Activated naive CD4-positive, alpha-beta T cell treated with anti-CD3 and anti-CD28 coated beads, Interleukin-2, amount 50 U/mL, for 72 hours (primary cell): ENCODE measurements at places on chromosomes 4 and X. TPM values are rescaled to one million over a fixed set of nuclear protein-coding genes. Genes with fewer than 3 reads are reported as not detected.
A peak's percentile ranks its signal among the peaks of the same experiment; 100 is the strongest.

GRCh38 chrX:37776283-37776986 is 3.4 kb upstream of the CYBB start:
- DNase-seq = peak; percentile 14

GRCh38 chr4:154164931-154165839 is 326.4 kb downstream of the DCHS2 start:
- DNase-seq = no peak

- peak; percentile 5 for DNase-seq
These were observed 652 bp downstream of the COL25A1 start for GRCh38 chr4:109301651-109302360.

GRCh38 chrX:52509916-52510315 is 6.9 kb downstream of the XAGE1B start:
- DNase-seq = no peak

GRCh38 chr4:109675181-109675580 is 28.1 kb downstream of the CASP6 start:
- DNase-seq = no peak

DNA sequence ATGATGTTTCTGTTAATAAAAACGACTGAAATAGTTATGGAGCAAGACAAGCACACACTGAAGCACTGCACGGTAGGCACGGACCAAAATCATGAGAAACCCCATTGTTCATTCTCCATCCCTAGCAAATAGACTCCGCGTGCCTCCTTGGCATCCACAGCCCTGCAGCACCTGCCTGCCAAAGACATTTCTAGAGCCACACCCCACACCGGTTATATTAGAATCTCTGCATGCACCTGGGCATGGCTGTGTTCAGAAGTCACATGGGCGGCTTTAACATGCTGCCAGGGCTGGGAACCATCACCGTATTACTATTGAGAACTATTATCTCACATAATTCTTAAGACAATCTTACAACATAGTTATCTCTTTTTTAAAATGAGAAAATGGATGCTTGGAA is 5.9 kb downstream of the PDLIM3 start:
- no peak for DNase-seq

- no peak for DNase-seq
These were observed 42.9 kb upstream of the CYP4V2 start for GRCh38 chr4:186148336-186148975.

DNA sequence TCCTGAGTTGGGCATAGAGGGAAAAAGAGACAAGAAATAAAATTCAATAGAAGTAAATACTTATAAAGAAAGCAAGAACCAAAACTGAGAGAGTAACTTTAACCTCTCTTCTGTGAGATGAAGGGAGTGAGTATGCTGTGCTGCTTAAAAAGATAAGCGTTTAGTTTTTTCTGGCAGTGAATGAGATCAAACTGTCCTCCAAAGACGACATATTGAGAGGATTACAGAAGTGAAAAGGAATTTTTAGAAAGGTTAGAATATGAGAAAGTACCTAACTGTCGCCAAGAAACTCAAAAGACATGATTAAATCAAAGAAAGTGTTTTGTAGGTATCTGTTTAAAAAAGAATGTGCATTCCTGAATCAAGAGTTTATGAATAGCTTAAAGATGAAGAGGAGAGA is 16.0 kb downstream of the GAB1 start:
- DNase-seq = no peak

- no peak for DNase-seq
These were observed 40.8 kb upstream of the STX18 start for GRCh38 chr4:4582653-4583052.

DNA sequence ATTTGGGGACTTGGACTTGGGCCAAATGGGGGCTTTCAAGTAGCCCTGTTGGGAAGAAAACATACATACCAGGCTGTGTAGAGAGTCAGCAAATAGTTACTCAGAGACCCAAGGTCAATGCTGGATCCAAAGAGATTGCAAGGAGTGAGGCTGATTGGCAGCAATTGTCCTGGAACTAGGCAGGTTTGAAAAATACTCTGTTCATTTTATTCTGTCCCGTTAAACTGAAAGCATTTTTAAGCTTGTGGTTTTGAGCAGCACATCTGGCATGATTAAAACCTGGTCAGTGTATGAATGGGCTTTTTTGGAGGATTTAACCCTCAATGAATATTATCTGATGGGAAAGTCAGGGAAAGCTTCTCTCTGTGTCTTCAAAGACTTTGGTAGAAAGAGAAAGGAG is 294.3 kb upstream of the BOD1L1 start:
- DNase-seq = no peak

DNA sequence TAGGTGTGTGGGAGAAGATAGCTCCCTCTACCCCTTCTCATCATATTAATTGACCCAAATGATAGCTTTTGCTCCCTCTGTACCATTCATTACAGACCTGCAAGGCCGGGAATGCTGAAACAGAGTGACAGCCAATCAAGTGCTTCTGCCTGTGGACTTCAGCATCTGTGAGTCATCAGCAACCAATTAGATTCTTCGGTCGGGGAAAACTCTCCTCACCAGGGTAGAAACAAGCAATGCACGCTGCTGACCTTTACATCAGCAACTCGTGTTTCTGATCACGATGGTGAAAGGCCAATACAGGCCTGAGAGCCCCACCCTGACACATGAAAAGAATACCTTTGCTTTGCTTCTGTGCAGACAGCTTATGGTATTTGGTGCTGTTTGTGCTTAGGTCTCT is 347.2 kb upstream of the DDX53 start:
- no peak for DNase-seq

DNA sequence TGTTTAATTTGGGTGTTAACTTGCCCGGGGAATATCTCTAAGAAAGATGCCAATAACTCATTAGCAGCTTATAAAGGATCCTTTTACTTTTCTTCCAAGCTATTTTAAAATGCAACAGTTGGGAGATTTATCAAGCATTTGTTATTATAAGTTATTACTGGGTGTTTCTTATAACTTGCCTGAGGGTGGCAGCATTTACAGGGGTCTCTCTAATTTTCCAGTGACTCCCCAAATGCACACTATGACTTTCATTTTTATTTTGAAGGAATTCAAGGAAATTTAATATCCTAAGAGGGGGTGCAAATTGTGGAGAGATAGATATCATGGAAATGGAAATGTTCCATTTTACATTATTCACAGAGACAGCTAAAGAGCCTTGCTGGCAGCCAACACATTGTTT is 138.0 kb downstream of the PDGFRA start:
- DNase-seq = no peak

DNA sequence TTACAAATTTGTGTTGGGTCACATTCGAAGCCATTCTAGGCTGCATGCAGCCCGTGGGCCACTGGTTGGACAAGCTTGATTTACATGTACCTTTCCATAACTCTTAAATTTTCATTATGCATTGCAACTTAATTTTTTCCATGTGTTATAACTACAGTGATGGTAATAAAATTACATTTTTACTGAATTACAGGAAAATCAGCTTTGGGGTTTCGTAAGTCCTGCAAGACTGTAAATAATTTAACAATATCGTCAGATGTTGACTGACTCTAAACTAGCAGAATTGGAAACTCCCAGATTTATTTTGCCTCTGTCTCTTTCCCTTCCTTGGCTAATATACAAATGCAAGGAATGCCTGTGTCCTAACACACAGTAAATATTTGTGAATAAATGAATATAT is 88.0 kb upstream of the RAPGEF2 start:
- DNase-seq = no peak

DNA sequence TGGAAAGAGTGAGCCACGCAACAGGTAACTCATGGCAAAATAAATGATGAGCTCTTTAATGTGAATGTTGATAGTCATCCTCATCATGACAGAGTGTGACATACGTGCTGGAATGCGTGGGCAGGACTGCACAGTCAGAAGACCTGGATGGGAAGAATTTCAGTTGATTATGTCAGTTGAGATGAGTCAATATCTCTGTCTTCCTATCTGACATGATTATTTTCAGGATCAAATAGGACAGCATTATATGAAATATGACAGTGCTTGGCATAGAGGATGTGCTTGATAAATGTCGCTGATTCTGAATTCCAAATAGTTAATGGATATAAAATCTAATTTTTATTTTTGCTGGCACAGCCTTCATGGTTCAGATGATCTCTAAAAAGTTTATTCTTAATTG is 95.1 kb downstream of the IL15 start:
- no peak for DNase-seq

- no peak for DNase-seq
These were observed 5.8 kb downstream of the CCNQ start for GRCh38 chrX:153592966-153593688.

- no peak for DNase-seq
These were observed 54.4 kb downstream of the PCDH19 start for GRCh38 chrX:100355680-100356079.

GRCh38 chr4:186840222-186840701 is 116.6 kb upstream of the FAT1 start:
- no peak for DNase-seq

GRCh38 chr4:10701702-10702460 is 17.3 kb upstream of the CLNK start:
- no peak for DNase-seq

DNA sequence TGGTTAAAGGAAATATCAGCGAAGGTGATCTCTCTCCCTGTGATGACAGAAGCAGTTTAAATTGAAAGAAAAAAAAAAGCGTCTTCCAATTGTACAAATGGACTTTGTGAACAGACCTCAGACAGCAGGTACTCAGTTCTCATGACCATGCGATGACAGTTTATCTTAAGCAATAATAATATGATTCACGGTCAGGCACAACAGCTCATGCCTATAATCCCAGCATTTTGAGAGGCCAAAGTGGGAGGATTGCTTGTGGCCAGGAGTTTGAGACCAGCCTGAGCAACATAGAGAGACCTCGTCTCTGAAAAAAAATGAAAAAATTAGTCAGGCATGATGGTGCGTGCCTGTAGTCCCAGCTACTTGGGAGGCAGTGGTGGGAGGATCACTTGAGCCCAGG is 51.0 kb downstream of the RELL1 start:
- no peak for DNase-seq

DNA sequence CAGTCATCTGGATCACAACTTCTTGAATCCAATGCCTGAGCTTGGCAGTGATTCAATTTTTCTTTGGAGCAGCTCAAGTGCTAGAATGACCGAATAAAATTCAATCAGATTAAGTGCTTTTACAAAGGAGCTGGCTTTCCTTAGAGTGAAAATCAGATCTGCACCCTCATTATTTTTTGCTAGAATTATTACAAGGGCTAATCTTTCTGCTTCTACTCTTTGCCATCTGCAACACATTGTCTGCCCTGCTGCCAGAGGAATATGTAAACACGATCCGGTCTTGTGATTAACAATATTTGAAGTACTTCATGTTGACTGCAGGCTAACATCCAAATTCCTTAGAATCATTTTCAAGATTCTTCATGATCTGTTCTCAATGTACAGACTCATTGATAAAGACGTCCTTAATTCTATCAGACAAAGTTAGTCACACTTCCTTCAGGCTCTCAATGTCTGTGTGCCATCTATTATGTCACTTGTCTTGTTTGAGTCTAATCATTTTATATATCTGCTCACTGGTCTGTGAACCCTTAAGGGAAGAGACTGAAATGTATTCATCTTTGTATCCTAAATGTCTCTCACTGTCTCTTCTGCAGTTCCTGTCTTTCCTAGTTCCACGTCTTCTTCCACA is 531.2 kb downstream of the GALNTL6 start:
- no peak for DNase-seq

- no peak for DNase-seq
These were observed 182.9 kb upstream of the PBDC1 start for GRCh38 chrX:75989806-75990590.

GRCh38 chr4:17664755-17665154 is 50.3 kb downstream of the MED28 start:
- no peak for DNase-seq

GRCh38 chr4:94298725-94299252 is 43.8 kb downstream of the HPGDS start:
- no peak for DNase-seq

DNA sequence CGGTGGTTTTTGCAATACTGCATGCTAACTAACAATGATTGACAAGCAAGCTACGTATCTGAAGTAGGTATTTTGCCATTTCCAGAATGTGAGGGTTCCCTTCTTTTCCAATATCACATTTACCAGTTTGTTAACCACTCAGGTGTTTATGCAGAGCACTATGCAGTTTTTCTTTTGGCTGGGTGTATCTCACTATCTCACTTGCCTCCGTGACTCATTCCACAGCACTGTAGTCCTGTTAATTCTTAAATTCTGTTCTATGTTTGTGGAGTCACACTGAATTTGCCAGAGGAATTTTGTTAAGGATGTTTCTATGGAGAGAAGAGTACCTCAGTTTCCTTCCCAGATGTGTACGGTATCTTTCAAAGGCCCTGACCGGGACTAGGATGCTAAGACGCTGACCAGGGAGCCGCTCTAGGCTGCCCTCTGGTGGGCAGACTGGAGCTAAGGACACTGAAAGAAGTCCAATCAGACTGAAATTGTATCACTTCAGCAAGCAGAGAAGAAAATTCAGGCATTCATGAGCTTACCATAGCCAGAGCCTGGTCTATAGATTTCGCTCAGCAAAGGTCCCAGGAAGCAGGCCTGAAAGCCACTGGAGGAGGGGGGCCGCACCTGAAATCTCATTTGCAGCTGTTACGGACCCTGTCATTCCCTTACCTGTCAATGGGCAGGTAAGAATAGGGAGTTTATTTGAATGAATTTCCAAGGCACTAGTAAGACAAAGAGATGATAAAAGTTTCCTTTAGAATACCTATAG is 388.4 kb upstream of the SPOCK3 start:
- peak; percentile 53 for DNase-seq

DNA sequence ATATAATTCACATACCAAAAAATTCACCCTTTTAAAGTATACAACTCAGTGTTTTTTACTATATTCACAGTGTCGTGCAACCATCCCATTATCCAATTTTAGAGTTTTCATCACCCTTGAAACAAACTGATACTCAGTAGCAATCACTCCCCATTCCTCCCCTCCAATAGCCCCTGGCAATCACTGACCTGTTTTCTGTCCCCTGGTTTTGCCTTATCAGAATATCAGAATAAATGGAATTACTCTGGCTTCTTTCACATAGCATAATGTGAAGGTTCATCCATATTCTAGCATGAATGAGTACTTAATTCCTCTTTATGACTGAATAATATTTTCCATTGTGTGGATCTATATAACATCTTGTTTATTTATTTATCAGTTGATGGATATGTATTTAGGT is 153.2 kb downstream of the AASDH start:
- no peak for DNase-seq

DNA sequence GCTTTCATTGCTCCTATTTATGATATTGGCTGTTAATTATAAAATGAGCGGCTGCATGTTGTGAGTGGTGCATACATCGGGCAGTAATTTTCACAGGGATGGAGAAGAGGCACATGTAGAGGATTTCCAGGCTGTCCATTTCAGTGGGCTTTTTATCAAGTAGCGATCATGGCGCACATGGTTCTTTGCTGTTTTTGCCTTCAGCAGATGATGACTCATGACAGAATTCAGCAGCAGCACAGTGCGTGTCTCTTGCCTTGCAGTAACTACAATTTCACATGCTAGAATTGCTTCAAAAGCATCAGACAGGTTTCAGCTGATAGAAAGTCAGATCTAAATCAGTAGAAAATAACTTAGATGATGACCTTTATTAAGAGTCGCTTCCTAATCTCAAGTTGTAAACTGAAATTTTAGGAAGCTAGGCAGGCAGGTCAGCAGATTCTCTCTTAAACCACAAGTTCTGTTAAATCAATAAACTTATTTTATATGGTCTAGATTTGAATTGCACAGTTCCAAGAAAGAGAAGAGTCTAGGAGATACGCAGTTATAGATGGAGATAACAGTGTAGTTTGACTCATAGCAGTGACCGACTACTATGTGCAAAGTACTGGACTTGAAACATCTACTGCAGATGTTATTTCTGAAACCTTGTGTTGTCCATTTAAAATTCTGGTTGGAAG is 35.8 kb downstream of the LRP2BP start:
- no peak for DNase-seq

Gene ATP7A
- 8.1 TPM for total RNA-seq

Gene NAA11
- not detected for total RNA-seq

Gene PCDH10
- total RNA-seq = not detected

Gene SPANXC
- not detected for total RNA-seq

Gene TEX13C
- not detected for total RNA-seq
